ENCODE measurements at places on chromosomes 6 and 20.

- DNase-seq, result peak; percentile 9
Observed at GRCh38 chr6:29653452-29654038, 3.3 kb upstream of the MOG start.

DNA sequence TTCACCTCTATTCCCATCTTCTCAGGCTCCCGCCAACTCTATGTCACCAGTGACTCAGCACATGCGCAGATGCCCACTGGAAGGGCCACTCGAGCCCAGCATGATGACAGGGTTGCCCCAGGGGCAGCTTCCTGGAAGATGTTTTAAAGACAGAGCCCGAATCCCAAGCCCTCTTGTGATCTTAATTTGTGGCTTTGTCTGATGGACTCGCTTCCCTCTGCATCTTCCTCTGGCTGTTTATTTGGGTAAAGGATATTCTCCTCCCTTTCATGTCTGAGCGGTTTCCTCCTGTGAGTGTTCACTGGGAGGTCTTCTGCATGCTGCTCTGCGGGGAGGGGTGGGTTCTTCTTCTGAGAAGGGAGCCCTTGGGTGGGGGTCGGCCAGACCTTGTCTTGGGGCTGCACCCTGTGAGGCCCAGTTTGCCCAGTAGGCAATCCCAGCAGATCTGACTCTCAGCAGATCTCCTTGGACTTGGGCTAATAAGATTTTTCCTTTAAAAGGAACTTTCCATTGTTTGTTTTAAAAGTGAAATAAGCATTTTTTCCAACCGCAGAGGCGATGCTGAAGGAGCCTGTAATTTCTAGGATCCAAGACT lies 401.0 kb downstream of the CDC5L start:
- DNase-seq, result no peak

DNA sequence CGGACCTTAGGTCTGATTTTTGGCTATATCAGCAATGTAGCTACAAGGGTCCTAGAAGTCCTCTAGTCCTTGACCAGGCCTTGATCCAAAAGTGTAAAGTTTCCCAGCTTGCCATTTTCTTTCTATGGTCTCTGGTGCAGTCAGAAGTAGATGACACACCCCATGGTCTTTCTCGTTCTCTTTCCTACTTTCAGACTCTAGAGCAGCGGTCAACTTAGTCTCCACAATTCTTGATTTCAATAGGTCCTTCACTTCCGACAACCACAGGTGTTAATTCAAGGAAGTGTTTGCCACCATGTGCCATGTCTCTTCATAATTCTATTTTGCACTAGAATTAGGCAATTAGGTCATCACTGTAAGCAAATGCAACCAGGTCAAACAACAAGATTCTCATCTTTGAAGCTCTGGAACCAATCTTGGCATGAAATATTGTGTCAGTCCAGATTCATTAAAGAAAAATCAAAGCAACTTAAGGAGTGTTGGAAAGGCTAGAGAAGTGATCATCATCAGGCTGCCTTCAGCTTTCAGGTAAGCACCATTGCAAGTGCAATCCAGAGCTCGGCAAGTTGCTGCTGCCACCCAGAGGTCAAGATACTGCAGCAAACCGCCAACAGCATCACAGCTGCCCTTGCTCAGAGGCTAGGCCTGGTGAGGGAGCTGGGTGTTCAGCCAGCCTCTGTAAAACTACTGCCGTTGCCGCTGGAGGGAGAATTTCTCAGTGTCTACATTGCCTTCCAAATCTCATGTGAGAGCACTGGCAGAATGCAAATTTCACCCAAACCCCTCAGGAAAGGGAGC lies 5.6 kb upstream of the SYNE1 start:
- DNase-seq, result no peak

DNA sequence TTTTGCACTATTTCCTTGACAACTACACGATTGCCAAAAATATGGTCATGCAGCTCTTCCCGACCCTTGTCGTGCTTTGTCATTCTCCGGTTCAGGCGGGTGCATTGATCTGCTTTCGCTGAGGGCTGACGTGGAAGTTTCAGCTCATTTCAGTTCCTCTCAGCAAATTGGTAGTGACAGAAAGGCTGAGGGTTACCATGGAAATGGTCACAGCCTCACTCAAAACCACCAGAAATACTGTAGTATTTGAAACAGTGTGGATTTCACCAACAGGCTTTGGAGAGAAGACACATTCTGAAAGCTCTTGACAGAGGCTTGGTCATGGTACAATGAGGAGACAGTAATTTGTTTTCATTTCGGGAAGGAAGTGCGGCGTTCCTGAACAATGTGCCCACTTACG lies 99.7 kb upstream of the EXOC2 start:
- DNase-seq, result no peak

- DNase-seq, result no peak
Observed at GRCh38 chr20:595330-596308, 14.5 kb downstream of the TCF15 start.

GRCh38 chr20:48787861-48788375 lies 39.9 kb downstream of the PREX1 start:
- DNase-seq, result no peak

GRCh38 chr6:24721461-24722215 lies 2.7 kb upstream of the C6orf62 start:
- no peak for DNase-seq

DNA sequence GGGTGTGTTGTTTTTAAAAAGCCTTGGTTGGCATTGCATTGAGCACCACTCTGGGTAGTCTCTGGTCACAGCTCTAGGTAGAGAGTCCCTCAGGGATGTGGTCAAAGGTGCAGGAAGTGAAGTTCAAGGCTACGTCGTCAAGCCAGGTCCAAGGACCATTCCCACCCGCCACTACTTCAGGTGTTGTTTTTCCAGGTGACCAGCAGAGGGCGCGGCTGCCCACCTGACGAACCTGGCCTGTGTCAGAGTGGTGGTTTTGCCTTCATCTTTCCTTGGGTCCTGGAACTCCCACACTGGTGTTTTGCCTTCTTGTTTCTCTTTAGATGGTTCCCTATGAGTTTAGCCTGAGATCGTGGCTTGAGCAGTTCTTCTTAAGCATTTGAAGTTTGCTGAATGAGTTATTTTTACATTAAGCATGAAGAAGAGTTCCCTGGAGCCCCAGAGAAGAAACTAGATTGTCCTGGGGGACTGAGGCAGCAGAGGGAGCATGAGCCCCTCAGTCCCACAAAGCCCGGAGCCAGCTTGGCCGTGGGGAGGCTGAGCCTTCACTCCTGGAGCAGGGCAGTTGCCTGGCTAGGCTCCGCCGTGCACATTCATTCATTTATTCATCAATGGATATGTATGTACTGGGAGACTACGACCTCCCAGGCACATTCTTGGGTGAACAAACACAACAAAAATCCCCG lies 5.6 kb upstream of the PHACTR3 start:
- DNase-seq, result peak; percentile 19

- DNase-seq, result no peak
Observed at GRCh38 chr6:45049188-45049843, 278.8 kb upstream of the RUNX2 start.

GRCh38 chr20:325889-326644 lies 715 bp downstream of the SOX12 start:
- peak; percentile 42 for DNase-seq

GRCh38 chr6:16056263-16056870 lies 72.5 kb upstream of the MYLIP start:
- no peak for DNase-seq

DNA sequence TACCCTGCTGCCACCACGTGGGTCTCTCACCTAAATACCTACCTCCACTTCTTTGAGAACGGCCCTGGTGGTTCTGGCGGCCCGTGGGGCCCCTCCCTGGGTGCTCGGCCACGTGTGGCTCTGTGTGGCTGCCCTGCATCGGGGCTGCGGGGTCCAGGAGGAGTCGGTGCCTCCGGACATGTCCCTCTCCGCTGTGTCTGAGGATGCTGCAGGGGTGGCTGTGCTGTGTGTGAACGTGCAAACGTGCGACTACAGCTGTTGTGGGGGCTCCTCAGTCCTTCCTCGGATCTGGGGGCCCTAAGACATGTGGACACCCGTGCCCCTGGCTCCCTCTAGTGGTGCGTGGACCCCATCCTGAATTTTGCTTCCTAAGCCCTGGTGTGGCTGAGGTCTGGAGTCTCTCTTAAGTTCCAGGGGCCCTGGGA lies 691.8 kb downstream of the QKI start:
- DNase-seq, result no peak

GRCh38 chr6:138455746-138456400 lies 43.4 kb downstream of the NHSL1 start:
- no peak for DNase-seq
